ENCODE measurements at places on chromosomes 5 and 9. TPM values are rescaled to one million over a fixed set of nuclear protein-coding genes. Genes with fewer than 3 reads are reported as not detected.

DNA sequence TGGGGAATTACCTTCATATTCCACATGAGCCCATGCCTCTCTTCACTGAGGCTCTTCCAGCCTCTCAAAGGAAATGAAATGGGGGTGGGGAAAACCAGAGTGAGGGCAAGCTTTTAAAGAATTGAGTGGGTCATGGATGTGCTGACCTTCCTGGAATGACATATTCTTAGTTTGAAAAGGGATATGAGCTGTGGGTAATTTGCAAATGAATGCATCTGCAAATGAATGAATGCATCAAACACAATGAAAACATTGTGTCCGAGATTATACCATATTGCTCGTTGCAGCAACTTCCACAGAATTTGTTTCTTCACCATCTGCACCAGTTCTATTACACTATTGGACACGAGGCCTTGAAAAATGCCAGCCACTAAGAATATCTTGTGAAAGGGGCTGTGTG lies 198.6 kb upstream of the CDH6 start:
- no peak overlapping the region for H3K27ac ChIP-seq
- no peaks in the 10 kb centered on the region for H3K27me3 ChIP-seq
- H3K4me3 ChIP-seq: no peak overlapping the region

DNA sequence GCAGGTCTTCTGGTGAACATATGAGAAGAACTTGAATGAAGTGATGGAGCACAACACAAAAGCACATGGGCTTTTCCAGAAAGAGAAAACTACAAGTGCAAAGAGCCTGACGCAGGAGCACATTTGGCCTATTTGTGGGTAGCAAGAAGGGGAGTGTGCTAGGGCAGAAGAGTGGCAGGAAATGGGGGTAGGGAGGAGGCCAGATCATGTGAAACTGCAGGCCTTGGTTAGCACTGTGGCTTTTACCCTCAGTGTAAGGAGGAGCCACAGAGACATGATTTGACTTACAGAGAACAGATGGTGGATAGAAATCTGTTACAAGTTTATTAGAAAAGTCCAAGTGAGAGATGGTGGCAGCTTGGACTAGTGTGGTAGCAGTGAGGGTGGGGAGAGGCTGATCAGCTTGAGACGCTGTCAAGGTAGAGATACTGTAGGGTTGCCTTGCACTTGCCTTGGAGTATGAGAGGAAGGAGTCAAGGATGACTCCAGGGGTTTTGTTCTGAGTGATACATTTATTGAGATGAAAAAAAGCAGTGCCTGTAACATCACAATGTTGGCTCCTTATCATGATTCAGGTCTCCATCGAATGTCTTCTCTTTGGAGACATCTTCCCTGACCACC lies 126.7 kb downstream of the PPP2R2B start:
- H3K4me1 ChIP-seq: no peaks in the 10 kb centered on the region
- H3K27me3 ChIP-seq: no peaks in the 10 kb centered on the region
- peak; percentile 44 for DNase-seq
- peak overlapping the region; percentile 32 for H3K27ac ChIP-seq
- H3K4me3 ChIP-seq: no peak overlapping the region

GRCh38 chr5:56833325-56833724 lies 18.0 kb downstream of the MAP3K1 start:
- no peaks in the 10 kb centered on the region for H3K36me3 ChIP-seq
- H3K27ac ChIP-seq: peak overlapping the region; percentile 49
- no peak overlapping the region for H3K4me3 ChIP-seq
- no peaks in the 10 kb centered on the region for H3K27me3 ChIP-seq

DNA sequence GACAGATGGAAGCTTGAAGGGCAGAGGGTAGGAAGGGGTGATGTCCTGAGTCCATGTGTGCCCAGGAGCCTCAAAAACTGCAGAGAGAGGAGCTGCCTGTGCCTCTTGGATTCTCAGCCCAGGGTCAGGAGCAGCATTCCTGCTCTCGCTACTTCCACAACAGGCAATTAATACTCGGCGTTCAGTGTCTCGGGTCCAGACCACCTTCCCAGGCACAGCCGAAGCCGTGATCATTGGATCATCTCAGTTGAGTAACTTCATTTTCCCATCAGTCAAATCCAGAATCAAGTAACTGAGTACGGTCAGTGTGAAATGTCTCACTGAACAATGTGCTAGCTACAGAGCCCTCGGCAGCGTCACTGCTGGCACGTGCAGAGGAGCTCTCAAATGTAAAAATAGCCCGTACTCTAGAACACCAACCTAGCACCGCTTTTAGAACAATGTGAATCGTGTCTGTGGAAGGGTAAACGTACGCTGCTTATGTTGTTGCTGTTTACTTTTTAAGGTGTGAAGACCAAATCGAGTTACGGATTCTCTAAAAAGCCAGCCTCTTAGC lies 63.5 kb upstream of the IRX4 start:
- no peak overlapping the region for H3K27ac ChIP-seq
- H3K27me3 ChIP-seq: no peaks in the 10 kb centered on the region
- no peak for DNase-seq
- no peaks in the 10 kb centered on the region for H3K36me3 ChIP-seq

GRCh38 chr9:134459164-134459563 lies 132.9 kb downstream of the RXRA start:
- H3K27me3 ChIP-seq: no peaks in the 10 kb centered on the region
- no peaks in the 10 kb centered on the region for H3K36me3 ChIP-seq
- DNase-seq: no peak
- no peak overlapping the region for H3K4me3 ChIP-seq
- peaks cover 6% of the 10 kb centered on the region for H3K4me1 ChIP-seq
- H3K27ac ChIP-seq: no peak overlapping the region

DNA sequence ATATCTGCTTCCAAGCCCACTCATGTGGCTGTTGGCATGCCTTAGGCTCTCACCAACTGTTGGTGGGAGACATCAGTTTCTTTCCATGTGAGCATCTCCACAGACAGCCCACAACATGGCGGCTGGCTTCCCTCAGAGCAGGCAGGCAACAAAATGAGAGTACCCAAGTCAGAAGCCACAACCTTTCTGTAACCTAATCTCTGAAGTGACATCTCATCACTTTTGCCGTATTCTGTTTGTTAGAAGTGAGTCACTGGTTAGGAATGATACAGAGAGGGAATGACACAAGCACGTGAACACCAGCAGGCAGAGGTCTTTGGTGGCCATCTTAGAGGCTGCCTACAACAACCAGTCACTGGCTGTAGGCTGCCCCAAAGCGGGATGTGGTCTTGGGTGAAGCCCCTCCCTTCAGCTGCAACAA lies 88.6 kb upstream of the RASGRF2 start:
- no peak overlapping the region for H3K4me3 ChIP-seq
- no peak for DNase-seq
- no peaks in the 10 kb centered on the region for H3K36me3 ChIP-seq
- no peak overlapping the region for H3K27ac ChIP-seq
- H3K27me3 ChIP-seq: no peaks in the 10 kb centered on the region
- no peaks in the 10 kb centered on the region for H3K4me1 ChIP-seq

DNA sequence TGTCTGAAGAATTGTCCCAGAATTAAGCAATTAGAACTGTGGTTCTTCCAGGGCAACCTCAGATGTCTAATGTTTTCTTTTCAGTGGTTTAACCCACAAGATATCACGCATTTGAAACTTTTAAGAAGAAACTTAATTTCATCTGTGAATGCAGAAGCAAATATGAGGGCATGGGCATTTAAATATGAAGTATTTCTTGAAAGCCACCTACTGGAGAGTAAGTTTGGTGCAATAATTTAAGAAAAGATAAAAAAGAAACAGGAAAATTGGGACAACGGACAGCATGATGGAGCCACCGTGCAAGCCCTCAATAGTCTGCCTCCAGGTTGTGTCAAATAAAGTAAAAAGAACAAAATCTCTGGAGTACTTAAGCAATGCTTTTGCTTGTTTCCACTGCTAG lies 1.2 kb upstream of the CAPSL start:
- H3K4me3 ChIP-seq: no peak overlapping the region
- H3K27me3 ChIP-seq: no peaks in the 10 kb centered on the region
- no peaks in the 10 kb centered on the region for H3K36me3 ChIP-seq

DNA sequence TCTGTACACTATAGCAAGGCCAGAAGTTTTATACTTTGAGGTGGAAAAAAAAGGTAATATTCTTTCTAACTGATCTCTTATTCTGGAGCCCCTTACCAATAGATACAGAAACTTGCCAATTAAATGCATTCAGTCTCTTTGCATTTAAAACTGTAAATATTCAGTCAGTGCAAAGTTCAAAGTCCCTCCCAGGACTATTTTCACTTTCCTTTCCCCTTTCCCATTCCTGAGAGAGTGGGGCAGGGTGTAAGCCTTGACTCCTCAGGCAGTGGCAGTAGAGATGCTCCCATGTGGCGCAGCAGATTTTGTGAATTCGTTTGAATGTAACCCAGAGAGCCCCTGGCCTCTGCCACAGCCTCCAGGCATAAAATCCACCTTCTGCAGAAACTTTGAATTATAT lies 29.9 kb downstream of the CETN3 start:
- DNase-seq: no peak
- H3K36me3 ChIP-seq: no peaks in the 10 kb centered on the region
- no peak overlapping the region for H3K4me3 ChIP-seq
- H3K27me3 ChIP-seq: no peaks in the 10 kb centered on the region
- no peaks in the 10 kb centered on the region for H3K4me1 ChIP-seq

DNA sequence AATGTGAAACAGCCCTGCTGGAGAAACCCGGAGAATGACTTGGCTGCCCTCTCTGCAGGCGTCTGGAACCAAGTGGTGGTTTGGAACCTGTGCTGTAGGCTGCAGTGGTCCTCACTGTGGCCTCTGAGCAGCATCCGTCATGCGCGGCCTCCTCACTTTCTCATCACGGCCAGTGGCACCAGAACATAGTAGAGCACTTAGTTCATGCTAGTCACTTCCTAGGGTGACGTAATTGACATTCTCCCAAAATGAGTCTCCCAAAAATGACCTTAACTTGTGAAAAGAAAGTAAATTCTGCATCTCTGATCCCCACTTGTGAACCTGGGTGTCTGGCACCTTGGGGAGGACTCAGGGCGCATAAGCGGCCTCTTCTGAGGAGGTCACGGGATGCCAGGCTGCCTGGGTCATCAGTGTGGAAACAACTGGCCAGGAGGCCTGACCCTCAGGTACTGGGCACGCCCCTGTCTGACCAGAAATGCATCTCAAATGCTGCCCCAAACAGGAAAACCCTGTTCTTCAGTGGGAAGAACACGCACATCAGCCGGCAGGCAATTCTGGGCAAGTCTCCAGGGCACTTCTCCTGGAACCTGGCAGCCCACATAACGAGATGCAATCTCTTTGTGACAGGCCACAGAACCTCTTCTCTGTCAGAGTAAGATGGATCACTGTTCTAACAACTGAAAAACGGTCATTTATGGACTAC lies 36.6 kb upstream of the SPTLC1 start:
- H3K27me3 ChIP-seq: no peaks in the 10 kb centered on the region
- no peaks in the 10 kb centered on the region for H3K36me3 ChIP-seq
- H3K4me3 ChIP-seq: no peak overlapping the region
- DNase-seq: no peak

- no peaks in the 10 kb centered on the region for H3K27me3 ChIP-seq
- no peak overlapping the region for H3K27ac ChIP-seq
- H3K4me1 ChIP-seq: no peaks in the 10 kb centered on the region
- no peak overlapping the region for H3K4me3 ChIP-seq
- H3K36me3 ChIP-seq: no peaks in the 10 kb centered on the region
These were observed 67.6 kb upstream of the TMC1 start for GRCh38 chr9:72453797-72454196.

GRCh38 chr5:53928641-53929040 lies 368.2 kb downstream of the NDUFS4 start:
- no peak overlapping the region for H3K4me3 ChIP-seq
- no peak overlapping the region for H3K27ac ChIP-seq
- H3K27me3 ChIP-seq: no peaks in the 10 kb centered on the region
- H3K4me1 ChIP-seq: no peaks in the 10 kb centered on the region

Gene CARD19
- 48.5 TPM for total RNA-seq

Gene FAM200C
- total RNA-seq: 1.1 TPM

Gene CXCL14
- total RNA-seq: 24.7 TPM
